ENCODE measurements at places on chromosomes 1 and 21. TPM values are rescaled to one million over a fixed set of nuclear protein-coding genes. Genes with fewer than 3 reads are reported as not detected.

The GFI1 gene
- total RNA-seq, result 3.3 TPM

GRCh38 chr1:188022661-188023060 lies 1193.9 kb downstream of the PLA2G4A start:
- no peaks in the 10 kb centered on the region for H3K4me1 ChIP-seq
- no peak overlapping the region for H3K27ac ChIP-seq
- no peaks in the 10 kb centered on the region for H3K36me3 ChIP-seq

DNA sequence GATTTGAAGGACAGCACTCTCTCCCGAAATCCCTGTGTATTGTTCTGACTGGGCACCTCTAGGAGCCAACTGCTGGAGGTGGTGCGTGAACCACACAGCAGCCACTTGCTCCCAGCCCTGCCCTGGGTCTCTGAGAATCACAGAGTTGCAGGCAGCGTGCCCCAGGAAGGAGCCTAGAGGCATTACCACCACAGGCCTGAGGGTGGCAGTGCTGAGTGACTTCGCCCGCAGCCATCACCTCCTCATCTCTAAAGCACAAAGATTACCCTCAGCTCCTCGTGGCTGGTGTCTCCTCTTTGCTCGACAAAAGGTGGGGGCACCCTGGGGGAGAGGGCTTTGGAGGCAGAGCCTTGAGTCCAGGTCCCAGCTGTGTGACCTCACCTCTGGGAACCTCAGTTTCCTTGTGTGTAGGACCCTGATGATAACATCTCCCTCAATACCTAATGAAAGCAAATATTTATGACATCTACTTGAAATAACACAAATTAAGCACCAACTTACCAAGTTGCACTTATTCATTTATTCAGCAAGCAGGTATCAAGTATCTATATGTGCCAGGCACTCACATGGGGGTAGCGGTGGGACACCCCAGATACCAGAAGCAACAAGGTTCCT lies 86.3 kb downstream of the VWA5B1 start:
- peaks cover 3% of the 10 kb centered on the region for H3K4me1 ChIP-seq
- H3K36me3 ChIP-seq, result no peaks in the 10 kb centered on the region
- DNase-seq, result no peak
- H3K27me3 ChIP-seq, result peaks cover 10% of the 10 kb centered on the region

GRCh38 chr1:23624440-23624839 lies 65.1 kb upstream of the ID3 start:
- peaks cover 6% of the 10 kb centered on the region for H3K4me1 ChIP-seq
- no peaks in the 10 kb centered on the region for H3K36me3 ChIP-seq
- no peak for DNase-seq
- H3K27ac ChIP-seq, result no peak overlapping the region
- H3K27me3 ChIP-seq, result peaks cover 7% of the 10 kb centered on the region
- no peak overlapping the region for H3K4me3 ChIP-seq

GRCh38 chr21:19123525-19123924 lies 719.9 kb upstream of the TMPRSS15 start:
- no peaks in the 10 kb centered on the region for H3K4me1 ChIP-seq
- no peaks in the 10 kb centered on the region for H3K36me3 ChIP-seq
- H3K27me3 ChIP-seq, result no peaks in the 10 kb centered on the region

DNA sequence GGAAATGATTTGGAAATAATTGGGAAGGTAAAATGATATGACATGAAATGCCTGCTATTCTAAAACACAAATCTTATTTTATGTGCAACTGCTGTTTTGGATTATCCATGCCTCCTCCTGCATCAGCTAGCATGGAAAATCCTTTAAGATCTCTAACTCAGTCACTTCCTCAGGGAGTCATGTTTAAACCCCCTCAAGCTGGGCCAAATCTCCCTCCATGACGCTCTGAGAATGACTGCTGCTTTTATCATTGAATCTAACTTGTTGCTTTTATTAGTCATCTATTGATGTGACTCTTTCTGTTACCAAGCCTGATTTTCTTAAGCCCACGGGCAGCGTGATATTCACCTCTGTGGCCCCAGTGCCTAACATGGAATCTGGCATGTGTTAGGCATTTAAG lies 324.8 kb downstream of the DISC1 start:
- H3K36me3 ChIP-seq, result no peaks in the 10 kb centered on the region
- DNase-seq, result no peak
- H3K27me3 ChIP-seq, result no peaks in the 10 kb centered on the region
- H3K4me3 ChIP-seq, result no peak overlapping the region
- H3K27ac ChIP-seq, result no peak overlapping the region

DNA sequence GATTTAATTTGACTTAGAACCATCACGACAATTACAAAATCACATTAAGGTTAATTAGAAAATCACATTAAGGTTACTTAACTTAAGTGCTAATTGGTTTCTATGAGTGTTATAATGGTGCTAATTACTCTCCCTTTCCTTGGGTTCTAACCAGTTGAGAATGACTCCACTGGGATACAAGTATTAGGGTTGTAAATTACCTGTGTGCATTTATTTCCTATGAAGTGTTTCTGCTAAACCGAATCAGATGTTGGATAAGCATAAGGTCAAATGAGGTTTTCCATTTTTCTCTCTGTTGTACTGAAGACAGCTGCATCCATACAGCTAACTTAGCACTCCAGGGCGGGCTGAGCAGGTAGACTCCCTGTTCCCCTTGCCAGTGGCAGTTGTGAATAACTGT lies 610.3 kb upstream of the TMPRSS15 start:
- no peak overlapping the region for H3K27ac ChIP-seq
- H3K4me1 ChIP-seq, result no peaks in the 10 kb centered on the region
- H3K4me3 ChIP-seq, result no peak overlapping the region
- no peaks in the 10 kb centered on the region for H3K27me3 ChIP-seq
- H3K36me3 ChIP-seq, result no peaks in the 10 kb centered on the region

GRCh38 chr1:212857992-212858460 lies at the start of gene FLVCR1:
Gene FLVCR1, plus strand, starts transcription at chr1:212858275. Its CDS starts 178 bp downstream, at chr1:212858453.
- DNase-seq, result peak; percentile 99
- H3K4me1 ChIP-seq, result peaks cover 35% of the 10 kb centered on the region
- H3K27me3 ChIP-seq, result no peaks in the 10 kb centered on the region
- peak within 1 kb of the TSS; percentile 90 for H3K27ac ChIP-seq
- H3K4me3 ChIP-seq, result peak within 1 kb of the TSS; percentile 77
- H3K36me3 ChIP-seq, result no peaks in the 10 kb centered on the region
